IPS DF 6.9 (cell line): ENCODE measurements at places on chromosomes 5 and 9.

GRCh38 chr5:137440795-137441194 lies 58.3 kb downstream of the SPOCK1 start:
- DNase-seq: no peak

DNA sequence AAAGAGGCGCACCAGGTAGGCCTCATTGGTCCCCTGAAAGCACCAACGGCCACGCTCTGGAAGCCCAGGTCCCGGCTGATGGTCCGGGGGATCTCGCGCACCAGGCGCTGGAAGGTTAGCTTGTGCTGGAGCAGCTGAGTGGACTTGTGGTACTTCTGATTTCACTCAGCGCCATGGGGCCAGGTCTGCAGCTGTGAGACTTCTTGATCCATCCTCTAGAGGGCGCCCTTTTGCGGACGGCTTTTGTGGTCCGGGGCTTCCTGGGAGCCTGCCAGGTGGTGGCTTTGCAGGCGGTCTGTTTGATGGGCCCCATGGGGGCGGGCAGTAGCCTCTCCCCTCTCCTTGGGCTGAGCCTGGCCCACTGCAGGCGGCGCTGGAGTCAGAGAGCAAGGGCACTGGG lies 10.4 kb downstream of the TAF11L12 start:
- DNase-seq: peak; percentile 2

GRCh38 chr5:65916066-65916465 lies 10.3 kb upstream of the ERBIN start:
- no peak for DNase-seq

DNA sequence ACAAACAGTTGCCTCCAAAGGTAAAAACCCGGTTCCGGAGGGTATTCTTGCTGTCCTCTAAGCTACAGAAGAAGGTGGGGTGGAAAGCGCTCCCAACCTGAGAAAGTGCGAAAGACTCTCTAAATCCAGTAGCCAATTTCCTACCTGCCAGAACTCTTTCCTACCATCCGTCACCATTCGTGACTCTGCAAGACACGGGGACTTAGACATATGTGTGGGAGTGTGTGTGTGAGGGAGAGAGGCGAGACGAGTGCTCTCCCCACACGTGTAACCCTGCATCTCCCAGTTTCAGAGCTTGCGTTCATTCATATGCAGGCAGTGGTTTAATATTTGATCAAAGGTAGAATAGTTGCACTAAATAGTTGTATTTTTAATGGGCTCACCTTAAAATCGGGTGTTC lies 473 bp upstream of the GABRA1 start:
- no peak for DNase-seq

DNA sequence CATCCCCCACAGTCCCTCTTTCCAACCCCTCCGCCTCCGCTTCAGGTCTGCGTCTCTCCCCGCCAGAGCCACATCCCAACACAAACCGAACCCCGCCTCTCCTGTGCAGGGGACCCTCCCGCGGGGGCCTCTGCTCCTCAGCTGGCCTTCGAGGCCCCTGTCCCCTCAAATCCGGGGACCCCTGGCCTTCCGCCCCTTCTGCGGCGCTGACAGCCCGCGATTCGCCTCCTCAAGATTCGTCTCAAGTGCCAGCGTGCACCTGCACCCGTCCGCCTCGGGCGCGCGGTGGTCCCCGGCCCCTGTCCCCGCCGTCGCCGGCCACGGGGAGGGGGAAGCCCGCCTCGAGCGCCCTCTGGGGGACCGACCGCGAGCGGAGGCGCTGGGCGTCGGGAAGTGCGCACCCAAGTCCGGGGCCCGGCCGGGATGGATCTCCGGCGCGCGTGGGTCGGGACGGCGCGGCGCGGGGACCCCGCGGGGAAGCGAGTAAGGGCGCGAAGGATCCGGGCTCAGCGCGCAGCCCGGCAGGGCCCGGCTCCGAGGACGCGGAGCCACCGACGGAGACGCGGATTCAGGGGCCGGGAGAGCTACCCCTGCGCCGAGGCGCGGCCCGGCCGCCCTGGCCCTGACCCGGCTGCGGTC lies 623 bp downstream of the FLT4 start:
- no peak for DNase-seq

GRCh38 chr5:91684625-91685024 lies 301.5 kb upstream of the ARRDC3 start:
- DNase-seq: no peak

- DNase-seq: no peak
These were observed 69.4 kb upstream of the ADAMTSL1 start for GRCh38 chr9:18404434-18405029.

- no peak for DNase-seq
These were observed 140.2 kb downstream of the HSD17B3 start for GRCh38 chr9:96161819-96162218.

DNA sequence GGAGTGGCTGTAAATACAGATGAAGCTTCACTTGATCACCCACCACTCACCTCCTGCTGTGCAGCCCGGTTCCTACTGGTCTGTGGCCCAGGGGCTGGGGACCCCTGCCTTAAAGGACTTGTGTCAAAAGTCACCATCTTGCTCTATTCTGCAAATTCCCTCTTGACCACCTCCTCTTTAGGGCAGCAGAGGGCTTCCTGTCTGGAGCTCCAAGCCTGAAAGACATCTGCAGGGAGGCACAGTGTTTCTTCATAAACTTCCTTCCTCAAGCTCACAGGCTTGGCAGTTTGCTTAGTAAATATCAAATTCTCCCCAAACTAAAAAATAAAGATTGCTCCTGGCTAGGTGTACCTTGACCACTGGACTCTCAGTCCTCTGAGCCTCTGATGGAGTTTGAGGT lies 104.4 kb downstream of the FRMD3 start:
- DNase-seq: no peak

DNA sequence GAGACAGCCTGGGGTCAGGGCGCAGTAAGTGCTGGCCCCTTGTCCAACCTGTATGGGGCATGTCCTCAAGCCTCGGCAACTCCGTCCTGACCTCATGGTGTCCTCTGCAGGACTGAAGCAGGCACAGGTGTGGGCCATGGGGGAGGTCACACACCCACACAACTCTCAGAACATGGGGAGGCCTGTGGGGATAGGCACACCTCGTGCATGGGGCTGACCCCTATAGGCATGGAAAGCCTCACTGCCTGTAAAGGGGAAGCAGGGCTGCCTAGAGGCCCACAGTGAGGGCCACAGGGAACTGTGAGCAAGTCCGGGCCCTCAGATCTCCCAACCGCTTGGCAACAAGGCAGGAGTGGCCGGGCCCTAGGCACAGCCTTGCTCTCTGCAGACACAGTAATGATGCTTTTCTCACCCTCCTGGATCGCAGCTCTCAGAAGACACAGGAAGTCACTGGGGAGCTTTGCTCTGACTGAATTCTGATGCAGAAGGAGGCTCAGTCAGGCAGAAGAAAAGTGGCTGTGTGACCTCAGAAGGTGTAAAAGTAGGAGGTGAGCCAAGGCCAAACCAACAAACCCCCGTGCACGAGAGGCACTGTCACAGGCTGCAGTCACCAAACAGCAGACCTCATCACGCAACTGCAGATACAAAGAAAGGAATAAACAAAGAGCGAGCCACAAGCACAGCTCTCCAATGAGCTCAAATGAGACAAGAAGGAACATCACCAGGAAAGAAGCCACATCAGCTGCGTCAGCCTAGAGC lies 5.4 kb downstream of the IPPK start:
- no peak for DNase-seq

DNA sequence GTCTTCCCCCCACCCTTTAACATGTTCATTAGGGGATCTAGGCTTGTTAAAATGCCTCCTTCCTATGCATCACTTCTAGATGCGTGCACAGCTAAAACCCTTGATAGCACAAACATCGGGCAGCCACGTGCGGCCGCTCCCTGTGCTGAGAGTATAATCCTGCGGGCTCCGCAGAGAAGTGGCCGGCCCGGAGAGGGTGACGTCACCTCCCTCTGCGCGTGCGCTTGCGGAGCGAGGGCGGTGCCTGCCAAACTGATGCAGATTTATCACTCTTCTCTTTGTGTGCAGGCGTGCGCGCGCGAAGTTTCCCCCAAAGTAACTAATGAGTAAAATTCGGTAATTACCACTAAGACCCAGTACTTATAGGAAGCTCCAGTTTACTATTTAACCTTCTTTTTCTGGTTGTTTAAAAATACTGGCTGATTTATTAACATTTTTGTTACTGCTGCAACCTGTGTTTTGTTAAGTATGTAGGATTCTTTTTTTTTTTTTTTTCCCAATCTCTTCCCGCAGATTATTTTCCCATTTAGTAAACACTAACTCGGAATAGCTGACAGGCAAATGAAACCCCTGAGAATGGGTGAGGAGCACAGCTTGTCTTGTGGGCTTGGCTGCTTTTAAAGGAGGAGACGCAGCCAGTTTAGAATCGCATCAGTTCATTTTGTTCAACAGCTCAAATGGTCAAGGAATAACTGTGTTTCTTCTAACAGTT lies 121.6 kb downstream of the TRIO start:
- no peak for DNase-seq

DNA sequence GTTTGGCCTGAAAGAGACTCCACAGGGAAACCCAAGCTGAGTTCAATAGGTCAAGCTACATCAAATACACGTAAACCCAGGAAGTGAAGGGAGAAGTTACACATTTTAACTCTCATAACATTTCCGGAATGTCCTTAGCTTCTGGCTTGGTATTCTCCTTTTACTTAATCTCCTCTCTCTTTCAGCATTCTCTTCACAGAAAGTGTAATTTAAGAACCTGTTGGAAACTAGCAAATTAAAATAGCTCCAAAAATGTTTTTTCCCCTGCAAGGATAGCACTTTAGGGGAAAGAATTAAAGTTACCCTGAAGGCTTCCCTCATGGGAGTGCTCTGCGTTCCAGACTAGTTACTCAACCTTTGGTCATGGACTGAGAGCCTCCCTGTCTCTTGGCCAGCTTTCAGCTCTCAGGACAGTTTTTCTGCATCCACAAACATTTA lies 292.7 kb upstream of the TARS1 start:
- DNase-seq: no peak

- peak; percentile 35 for DNase-seq
These were observed 184.3 kb downstream of the CTNND2 start for GRCh38 chr5:11719888-11720481.

DNA sequence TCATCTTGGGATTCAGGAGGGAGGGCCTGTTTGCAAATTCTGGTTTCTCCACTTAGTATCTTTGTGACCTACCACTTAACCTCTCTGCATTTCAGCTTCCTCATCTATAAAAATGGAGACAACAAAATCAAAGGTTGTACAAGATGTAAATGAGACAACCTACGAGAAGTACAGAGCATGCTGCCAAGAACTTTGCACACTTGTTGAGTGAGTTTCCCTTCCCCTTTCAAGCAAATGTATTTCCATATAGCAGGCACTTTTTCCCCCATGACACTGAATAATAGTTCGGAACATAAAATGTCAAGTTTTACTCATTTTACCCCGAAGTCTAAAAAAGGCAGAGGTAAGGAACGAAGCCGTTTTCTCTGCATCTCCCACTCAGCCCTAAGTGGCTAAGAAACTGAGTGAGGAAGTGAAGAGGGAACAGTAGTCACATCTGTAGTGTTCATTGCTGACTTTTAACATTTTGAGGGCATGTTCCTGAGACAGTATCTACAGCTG lies 159.0 kb downstream of the TLE1 start:
- DNase-seq: no peak

DNA sequence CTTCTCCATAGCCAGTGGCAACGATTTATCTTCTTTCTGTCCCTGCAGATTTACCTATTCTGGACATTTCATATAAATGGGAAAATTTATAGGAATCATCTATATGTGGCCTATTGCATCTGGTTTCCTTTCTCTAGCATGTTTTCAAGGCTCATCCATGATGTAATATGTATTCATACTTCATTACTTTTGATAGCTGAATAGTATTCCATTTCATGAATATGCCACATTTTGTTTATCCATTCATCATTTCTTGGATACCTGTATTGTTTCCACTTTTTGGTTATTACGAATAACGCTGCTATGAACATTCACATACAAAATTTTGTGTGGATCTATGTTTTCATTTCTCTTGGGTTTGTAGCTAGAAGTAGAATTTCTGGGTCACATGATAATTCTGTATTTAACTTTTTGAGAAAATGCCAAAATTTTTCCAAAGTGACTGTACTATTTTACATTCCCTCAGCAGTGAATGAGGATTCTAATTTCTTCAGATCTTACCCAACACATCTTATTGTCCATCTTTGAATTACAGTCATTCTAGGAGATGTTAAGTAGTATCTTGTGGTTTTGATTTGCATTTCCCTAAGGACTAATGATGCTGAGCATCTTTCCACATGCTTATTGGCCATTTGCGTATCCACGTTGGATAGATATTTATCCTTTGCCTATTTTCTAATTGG lies 3.6 kb downstream of the IARS1 start:
- no peak for DNase-seq

DNA sequence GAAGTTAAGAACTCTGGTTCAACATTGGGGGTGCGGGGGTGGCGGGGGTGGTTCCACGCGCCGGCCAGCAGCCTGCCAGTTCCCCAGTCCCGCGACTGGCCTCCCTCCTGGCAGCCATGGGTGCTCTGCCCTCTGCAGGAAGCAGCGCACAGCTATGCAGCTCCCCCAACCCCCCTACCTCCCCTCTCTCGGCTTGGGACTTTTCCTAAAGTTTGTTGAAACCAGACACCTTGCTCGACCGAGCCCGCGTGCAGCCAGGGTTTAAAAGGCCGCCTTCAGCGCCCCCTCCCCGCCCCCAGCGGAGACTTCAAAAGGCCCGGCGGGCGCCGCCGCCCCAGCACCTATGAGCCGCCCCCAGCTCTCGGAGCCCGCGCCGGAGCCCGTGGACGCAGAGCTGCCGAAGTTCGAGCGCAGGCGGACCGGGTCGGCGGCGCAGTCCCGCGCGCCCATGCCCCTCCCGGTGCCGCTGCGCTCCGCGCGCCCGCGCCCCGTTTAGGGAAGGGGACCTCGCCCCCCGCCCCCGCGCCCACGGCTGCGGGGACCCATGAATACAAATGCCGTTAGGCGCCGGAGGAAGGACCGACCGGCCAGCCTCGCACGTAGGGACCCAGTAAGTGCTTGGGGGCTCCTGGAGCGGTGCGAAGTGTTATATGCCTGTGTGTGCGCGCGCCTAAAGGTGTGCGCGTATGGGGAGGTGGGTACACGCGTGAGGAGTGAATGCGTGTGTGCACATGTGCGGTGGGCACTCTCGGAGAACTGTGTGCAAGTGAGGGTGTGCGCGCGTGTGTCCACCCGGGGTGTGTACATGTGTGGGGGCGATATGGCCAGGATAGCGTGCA lies 1.4 kb upstream of the COL27A1 start:
- DNase-seq: peak; percentile 25

DNA sequence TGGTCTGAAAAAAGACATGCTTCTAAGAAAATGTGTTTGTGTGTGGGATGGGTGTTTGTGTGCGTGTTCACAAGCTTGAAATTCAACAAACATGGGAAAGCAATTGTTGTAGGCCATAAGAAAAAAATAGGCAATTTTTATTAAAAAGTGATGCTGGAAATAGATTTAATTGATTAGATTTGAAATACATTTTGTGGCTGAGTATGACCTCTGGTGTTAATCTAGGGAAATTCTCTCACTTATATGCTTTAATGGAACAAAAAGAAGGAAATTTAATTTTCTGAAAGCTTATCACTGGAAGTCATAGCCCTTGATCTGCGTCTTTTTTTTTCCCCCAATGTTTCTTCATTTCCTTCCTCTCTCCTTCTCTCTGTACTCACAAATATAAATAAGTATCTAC lies 3.5 kb upstream of the KCNN2 start:
- no peak for DNase-seq

GRCh38 chr5:179233909-179234562 lies 111.2 kb downstream of the ADAMTS2 start:
- DNase-seq: no peak

GRCh38 chr9:128910906-128911305 lies 9.9 kb upstream of the PHYHD1 start:
- DNase-seq: no peak
